ENCODE measurements at places on chromosomes 3 and 15. TPM values are rescaled to one million over a fixed set of nuclear protein-coding genes. Genes with fewer than 3 reads are reported as not detected.

GRCh38 chr15:96343113-96344059, 12.9 kb downstream of the NR2F2 start:
- DNase-seq = no peak

DNA sequence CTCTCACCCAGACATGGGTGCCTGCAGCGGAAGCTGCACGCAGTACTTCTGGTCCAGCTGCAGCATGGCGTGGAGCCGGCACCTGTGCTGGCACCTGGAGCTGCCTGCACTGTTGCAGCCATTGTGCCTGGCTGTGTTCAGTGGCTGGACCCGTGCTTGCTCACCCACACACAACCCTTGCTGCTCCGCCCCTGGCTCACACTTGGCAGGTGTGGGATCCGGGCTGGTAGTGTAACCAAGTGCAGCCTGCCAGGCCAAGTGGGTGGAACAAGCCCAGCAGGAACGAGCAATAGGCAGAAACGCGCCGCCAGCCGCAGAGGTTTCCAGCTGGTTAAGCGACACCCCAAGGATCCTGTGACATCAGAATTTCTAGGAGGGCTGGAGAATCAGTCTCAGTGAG, 11.2 kb upstream of the SCAPER start:
- DNase-seq = no peak

DNA sequence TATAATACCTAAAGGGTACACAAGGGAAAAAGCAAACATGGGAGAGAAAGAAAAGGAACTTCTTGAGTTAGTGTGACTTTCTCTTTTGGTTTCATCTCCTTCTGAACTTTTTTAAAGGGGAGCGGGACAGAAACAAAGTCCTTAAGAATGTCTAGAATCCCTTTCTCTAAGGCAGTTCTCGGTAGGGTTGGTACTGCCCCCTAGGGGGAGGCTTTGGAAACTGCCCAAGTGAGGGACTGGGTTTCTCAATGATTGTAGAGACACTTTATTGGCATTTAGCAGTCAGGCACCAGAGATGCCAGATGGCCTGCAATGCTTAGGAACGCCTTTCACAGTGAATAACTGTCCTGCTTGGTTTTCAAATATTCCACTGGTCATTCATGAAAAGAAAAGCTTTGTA, 172.7 kb downstream of the WDR72 start:
- peak; percentile 86 for DNase-seq

DNA sequence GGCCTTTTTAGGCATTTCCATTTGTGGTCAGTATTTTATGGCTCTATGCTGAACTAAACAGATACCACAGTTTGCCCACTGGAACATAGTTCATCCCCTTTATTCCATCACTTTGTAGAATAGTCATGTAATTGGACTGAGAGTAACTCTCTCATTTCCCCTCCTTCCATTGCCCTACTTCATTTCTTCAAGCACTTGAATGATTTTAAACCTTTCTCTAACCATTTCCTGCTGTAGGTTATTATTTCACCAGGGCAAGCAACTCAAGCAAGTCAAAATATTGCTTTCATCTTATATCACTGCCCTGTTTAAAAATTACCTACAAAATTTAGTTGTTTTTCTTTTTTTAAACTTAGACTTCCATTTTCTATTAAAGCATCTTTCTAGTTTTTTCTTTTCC, 177.0 kb downstream of the RAP2B start:
- DNase-seq = no peak

- DNase-seq = no peak
Measured at GRCh38 chr3:42450567-42450966, 40.2 kb upstream of the LYZL4 start.

DNA sequence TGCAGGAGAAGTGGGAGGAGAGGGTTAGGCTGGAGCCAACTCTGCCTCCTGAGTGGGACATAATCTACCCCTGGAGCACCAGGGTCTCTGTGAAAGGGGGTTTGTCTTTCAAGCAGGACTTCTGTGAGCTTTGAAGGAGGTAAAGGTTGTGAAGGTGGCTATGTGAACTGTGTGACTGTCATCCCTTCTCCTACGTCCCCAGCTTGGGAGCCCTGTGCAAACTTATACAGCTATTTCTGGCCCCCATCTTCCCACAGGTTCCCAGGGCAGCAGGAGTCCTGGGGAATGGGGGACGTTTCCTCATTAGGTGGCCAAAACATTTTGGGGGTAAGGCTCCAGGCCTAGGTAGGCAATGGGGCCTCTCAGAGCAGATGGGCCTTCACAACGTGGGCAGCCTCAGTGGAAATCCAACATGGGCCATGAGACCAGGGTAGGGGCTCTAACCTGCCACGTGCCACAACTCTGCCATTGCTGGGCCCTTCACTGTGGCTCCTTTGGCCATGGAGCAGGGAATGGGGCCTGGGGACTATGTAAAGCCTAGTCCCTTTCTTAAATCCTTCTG, 3.5 kb downstream of the VIPR1 start:
- DNase-seq = no peak

- DNase-seq = peak; percentile 64
Measured at GRCh38 chr3:52243791-52244628, 1.5 kb upstream of the PPM1M start.

GRCh38 chr3:170154569-170155143, 26.9 kb downstream of the PHC3 start:
- no peak for DNase-seq

The SYNPR gene
- total RNA-seq = not detected

The HRG gene
- total RNA-seq = not detected

The VWA5B2 gene
- total RNA-seq = not detected

The DIPK2A gene
- total RNA-seq = 15.2 TPM

- no peak for DNase-seq
Measured at GRCh38 chr3:134597390-134597970, 53.3 kb downstream of the KY start.

DNA sequence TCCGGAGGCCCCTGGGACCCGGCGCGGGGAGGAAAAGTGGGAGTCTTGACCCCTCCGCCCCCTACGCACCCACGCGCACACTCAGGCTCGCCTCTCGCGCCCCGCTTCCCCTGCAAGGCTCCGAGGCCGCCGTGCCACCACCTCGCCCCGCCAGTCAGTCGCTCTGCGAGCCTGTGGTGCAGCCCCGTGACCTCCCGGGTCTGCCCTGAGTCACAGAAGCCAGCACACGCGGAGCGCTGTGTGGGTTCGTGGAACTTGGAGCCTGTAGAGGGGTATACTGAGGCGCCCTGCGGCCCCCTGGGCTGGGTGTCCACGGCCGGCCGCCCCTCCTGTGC, 380 bp upstream of the ALS2CL start:
- DNase-seq = no peak

DNA sequence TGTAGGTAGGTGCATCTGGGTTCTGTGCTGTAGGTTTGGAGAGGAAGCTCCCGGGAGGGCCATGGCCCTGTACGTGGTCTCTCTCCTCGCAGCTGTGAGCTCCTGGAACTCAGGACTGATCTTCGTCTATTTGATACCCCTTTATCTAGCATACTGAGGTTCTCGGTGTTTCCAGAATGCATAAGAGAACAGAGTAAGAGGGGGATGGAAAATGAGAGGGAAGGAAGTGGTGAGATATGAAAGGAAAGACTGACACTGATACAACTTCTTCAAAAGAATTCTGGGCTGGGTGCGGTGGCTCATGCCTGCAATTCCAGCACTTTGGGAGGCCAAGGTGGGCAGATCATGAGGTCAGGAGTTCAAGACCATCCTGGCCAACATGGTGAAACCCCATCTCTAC, 90.7 kb downstream of the CHRD start:
- no peak for DNase-seq

DNA sequence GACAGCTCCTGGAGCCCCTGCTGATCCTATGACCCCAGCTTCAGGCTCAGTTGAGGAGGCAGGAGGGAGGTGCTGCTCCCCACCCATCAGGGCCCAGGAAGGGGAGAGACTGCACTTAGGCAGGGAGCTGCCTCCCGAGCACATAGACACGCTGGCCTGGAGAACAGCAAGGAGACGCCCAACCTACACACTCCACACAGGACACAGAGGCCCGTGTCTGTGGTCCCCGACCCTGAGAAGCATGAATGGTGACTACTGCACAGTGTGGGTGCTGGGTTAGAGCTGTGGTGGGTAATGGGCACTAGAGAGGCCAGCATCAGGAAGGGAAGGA, 1.1 kb upstream of the HHATL start:
- DNase-seq = no peak

DNA sequence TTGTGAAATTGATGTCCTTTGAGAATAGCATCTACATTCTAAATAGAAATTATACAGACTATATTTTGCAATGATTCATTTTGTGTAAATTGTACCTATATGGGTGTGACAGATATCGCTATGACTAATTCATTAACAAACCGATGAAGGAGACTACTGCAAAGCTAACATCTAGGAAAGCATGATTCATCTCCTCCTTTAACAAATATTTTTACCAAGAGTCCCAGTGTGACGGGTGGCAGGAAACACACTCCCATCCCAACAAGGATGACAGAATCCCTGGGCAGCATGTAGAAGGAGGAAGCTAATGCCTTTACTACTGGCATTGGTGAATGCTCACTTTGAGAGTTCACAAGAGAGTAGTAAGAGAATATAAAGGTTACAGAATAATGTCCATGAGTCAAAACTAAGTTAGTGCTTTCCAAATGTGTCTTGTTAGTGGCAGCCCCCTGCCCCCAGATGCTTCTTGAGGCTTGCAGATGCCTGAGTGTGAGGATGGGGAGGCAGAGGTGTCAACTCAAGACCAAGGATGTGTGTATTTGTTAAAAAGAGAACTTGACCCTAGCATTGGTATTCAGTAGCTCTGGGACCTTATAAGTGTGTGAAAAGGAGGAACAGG, 180.6 kb downstream of the FMN1 start:
- DNase-seq = no peak

GRCh38 chr15:101522621-101523559, 33.4 kb upstream of the PCSK6 start:
- DNase-seq = no peak

The GASK1A gene
- 0.11 TPM for total RNA-seq

DNA sequence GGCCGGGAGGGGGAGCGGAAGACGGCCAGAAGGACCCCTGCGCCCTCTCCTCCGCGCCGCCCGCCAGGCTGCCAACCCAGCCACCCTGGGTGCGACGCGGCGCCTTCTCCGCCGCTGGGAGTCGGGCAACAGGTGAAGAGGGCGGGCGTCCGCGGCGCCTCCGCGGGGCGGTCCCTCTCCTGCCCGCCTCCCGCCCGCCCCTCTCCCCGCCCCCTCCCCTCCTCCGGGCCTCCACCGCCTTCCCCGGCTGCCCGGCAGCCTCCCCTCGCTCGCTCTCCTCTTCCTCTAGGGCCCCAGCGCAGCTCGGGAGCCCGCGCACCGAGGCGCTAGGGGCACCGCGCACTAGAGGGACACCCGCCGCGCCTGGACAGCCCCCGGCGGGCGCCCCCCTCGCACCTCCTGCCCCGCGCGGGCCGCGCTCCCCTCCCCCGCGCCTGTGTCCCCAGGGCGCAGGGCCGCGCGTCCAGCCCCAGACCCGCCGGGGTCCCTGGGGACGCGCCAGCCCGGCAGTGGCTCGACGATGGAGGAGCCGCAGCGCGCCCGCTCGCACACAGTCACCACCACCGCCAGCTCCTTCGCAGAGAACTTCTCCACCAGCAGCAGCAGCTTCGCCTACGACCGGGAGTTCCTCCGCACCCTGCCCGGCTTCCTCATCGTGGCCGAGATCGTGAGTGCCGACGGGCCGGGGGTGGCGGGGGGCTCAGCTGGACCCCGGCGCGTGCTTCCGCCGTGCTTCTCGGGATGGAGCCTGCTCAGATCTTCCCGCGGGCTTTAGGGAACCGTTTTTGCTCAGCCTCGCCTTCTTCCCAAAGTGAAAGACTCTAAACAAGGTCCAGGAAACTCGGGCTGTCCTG, at the start of gene CMTM8:
CMTM8 (plus strand) TSS at position 228 of the 854 bp plus-strand sequence; CDS start at position 521, 293 bp downstream.
- DNase-seq = peak; percentile 55

The GPR62 gene
- not detected for total RNA-seq

- peak; percentile 52 for DNase-seq
Measured at GRCh38 chr15:98648654-98649471, 524 bp downstream of the IGF1R start.

- DNase-seq = no peak
Measured at GRCh38 chr3:70061096-70061495, 61.6 kb downstream of the SAMMSON start.

GRCh38 chr3:77267589-77267988, 227.7 kb downstream of the ROBO2 start:
- DNase-seq = no peak

DNA sequence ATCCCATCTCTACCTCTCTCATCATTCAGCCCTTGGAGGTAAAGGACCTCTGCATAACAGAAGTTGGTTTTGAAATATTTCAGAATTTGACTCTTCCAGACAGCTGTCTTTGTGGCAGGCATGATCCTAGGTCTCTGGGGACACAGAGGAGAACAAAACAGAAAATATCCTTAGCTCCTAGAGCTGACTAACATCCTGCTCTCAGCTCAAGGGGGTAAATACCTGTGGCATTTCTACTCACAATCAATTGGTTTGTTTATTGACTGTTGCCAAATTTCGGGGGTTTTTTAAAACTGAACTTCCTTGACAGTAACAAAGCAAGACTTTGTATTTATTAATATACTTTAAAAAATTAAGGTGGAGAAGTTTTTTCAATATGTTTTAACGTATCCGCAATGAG, 78.8 kb downstream of the EOMES start:
- peak; percentile 68 for DNase-seq

DNA sequence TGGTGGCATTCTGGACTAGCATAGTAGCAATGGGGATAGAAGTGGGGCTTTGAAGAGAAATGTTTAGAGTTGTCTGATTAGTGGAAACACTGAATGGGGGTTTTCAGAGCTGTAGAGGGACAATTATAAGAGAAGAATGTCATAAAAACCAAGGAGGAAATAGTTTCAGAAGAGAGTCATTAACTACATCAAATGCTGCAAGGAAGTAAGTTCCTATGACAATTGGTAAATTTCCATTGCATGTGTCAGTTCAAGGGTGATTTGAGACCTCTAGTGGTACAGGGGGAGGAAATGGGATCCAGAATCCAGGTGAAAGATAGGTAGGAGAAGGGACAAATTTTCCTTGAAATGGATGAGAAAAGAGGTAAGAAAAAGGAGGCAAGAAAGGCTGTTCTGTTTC, 68.3 kb upstream of the TBC1D5 start:
- DNase-seq = peak; percentile 28

The FMN1 gene
- 87.0 TPM for total RNA-seq

DNA sequence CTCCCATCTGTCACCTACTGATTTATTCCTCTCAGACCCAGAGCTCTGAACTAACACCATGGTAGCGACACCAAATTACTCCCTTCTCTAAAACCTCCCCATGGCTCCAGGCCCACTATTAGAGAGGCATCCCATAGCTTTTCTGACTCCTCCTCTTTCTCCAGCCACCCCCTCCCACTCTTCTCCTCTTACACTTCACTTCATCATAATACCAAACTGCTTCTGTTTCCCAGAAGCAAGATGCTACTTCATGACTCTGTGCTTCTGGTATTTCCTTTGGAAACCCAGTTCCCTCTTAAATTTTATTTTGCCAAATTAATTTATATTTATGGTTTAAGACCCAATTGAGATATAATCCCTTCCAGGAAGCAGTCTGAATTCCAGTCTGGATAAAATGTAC, 465.1 kb upstream of the PDZRN3 start:
- no peak for DNase-seq

GRCh38 chr3:62863648-62864047, 11.6 kb downstream of the CADPS start:
- no peak for DNase-seq
